Right renal pelvis (tissue), 4 donors: ENCODE measurements at places on chromosomes 12 and 14.

- DNase-seq, result no peak
Observed at GRCh38 chr12:29743801-29744200, 39.9 kb downstream of the TMTC1 start.

- DNase-seq, result no peak
Observed at GRCh38 chr14:67523764-67524633, 9.1 kb upstream of the PLEKHH1 start.

DNA sequence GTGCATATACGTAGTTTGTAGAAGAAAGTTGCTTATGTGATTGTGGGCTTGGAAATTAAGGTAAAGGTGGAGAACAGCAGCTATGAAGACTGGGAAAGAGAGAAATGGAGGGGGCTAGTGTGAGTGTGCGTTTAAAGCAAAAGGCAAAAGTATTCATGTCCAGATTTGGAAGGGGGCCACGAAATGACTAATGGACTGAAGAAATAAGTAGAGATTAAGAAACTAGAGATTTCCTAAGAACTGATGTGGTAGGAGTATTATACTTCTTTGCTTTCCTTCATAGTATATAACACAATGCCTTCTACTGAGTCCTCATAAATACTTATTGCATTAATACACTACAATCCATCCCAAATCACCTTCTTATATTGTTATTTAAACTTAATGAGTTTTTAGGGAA lies 298.6 kb upstream of the NOVA1 start:
- no peak for DNase-seq

DNA sequence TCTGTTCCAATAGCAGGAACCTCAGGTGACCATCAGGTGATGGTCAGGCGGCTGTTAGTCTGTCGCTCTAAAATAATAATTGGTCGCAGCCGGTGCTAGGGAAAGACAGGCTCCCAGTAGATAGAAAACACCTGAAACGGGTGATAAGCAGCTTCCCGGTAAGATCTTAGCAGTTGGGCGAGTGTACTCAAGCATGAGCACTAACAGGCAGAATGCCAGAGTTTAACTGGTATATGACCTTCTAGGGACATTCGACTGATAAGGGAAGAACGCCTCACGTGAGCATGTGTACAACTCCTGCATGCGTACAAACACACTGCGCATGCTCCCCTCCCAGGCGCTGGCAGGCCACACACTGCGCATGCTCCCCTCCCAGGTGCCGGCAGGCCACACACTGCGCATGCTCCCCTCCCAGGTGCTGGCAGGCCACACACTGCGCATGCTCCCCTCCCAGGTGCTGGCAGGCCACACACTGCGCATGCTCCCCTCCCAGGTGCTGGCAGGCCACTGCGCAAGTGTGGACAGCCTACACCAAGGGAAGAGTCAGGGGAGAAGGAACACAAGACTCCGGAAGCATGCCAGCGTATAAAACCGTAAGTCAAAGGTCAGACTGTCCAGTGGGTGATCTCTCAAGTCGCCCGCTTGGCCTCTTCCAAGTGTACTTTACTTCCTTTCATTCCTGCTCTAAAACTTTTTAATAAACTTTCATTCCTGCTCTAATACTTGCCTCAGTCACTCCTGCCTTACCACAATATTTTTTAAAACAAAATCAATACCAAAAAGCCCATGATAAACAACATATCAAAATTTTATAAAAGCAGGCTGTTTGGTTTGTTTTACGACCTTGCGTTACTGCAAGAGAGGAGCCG lies 24.5 kb downstream of the GPRC5D start:
- no peak for DNase-seq

DNA sequence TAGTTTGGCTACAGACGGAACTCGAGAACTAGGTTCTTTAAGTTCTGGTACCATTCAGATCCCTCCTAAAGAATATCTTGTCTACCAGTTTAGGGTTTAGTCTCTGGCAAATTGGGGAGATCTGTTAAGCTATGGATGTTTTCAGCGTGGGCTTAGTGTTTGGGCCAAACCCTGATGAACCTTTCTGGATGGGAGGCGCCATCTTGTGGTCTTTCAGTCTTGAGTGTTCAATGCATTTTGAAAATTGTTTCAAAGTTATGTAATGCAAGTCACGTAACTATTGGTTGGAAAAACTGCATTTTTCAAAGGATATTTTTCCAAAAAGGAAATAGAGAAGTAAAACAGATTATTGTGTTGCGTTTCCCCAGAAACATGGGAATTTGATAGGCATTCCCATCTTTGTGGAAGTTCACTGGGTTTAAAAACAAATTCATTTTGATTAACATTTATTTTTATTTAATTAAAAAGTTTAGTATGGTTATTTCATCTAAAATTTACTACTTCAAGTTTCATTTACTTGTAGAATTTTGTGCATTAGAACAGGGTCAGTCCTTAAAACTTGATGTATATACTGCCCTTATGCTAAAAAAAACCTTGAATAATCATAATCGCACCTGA lies 169.0 kb downstream of the PRIMA1 start:
- peak; percentile 36 for DNase-seq

DNA sequence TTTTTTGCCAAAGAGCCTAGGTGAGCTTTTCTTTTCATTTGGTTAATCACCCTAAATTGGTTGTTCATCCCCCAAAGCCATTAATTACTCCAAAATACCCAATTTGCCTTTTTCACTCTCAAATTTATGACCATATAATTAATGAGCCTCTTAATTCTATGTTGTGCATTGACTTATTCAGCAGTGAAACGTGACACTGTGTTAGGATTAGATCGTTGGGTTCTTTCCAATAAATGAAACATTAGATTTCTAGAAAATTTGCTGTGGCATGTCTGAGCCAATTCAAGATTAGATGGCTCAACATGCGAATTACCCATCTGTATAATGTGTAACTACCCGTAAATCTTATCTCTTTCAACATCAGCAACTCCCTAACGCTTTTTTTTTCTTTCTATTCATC lies 273.4 kb downstream of the BMP4 start:
- no peak for DNase-seq

- no peak for DNase-seq
Observed at GRCh38 chr14:69612014-69612782, 802 bp downstream of the SUSD6 start.

DNA sequence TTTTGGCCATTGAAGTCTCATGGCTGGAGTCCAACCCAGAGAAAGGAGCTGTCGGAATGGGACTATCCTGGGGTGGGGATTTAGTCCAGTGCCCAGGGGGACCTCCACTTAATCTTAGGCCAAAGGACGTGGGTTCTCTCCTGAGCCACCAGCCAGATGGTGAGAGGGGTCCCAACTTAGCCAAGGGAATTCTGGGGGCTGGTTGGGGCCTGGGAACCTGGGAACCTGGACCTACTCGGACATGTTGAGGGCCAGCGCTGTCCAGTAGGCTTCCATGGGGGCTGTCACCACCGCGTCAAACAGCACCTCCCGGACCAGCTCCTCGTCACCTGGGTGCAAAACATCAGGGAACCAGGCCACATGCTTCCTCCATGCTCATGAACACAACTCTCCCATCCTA lies 33.4 kb downstream of the LRTM2 start:
- DNase-seq, result no peak

DNA sequence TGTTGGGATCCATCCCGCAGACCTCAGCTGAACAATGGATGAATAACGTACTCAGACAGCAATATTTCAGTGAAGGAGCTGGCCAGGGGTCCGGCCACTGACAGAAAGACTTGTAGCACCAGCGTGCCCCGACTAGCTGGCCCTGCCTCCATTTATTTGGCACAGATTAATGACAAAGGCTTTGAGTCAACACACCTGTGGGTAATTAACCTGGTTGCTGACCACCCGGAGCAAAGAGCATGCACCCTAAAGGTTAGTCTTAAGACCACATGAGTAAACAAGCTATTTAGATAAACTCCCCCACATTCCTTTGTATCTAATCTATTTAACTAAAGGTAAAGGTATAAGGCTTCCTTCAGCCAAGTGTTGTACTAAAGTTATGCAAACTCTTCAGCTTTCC lies 868.6 kb downstream of the LRFN5 start:
- DNase-seq, result no peak

- no peak for DNase-seq
Observed at GRCh38 chr12:100862676-100863075, 68.1 kb downstream of the ANO4 start.

DNA sequence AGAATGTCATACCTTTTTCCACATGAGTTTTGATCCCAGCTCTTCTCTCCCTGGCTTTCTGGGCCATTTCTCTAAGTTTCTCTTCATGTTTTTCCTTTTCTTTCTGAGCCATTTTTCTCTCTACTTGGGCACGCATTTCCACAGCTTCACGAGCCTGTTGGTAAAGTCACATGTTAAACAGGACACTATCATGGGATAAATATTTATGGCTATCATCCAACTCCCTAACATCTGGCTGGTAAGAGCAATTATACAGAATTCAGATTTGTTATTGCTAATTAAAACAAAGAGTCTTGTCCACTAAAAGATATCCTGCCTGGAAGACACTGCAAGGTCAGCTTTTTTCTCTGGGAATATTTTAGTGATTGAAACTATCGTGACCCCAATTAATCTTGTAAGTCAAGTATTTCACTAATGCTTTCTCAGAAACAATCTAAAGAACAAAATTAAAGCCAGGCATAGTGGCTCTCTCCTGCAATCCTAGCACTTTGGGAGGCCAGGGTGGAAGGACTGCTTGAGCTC lies 23.1 kb downstream of the SLIRP start:
- DNase-seq, result no peak

DNA sequence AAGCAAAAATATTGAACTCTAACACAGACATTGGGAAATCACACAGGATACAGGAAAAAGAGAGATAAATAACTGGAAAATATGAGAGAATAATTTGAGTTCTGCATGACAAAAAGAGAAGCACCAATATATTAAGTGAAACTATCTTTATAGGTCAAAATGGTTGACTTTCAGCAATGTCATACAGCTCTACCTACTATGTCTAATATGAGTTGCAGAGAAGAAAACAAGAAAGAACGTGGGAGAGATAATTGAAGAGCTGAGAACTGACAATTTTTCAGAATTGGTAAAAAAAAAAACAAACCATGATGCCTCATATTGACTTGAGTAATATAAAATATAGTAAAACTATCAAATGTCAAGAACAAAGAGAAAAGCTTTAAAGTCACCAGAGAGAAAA lies 221.7 kb downstream of the BCL11B start:
- DNase-seq, result no peak

DNA sequence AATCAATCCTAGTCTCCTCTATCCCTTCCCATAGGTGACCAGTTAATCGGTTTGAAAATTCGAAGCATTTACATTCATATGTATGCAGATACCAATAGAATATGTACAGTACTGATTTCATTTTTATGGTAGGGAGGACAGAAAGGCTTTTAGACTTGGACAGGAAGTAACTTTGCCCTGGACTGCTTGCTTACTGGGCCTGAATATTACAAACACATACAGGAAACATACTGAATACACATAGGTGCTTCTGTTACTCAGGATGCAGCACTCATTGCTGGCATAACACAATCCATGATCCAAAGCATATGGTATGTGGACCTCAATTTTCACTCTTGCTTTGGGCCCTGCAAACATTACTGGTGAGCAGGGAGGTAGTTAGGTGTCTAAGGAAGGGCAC lies 71.1 kb downstream of the CATSPERB start:
- DNase-seq, result no peak

DNA sequence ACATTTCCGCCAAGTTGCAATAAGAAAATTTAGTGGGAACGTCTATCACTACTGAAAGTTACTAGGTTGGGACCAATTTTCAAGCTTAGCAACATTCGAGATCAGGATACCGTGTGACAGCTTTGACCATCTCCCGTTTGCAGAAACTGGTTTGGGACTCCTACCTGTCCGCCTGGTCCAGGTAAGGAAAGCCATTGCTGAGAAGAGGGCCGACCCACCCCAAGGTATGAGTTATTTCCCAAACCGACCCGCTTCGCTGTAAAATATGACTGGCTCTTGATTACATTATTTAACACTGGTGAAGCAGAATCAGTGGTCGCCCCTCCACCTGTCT lies 271 bp downstream of the DNAI7 start:
- DNase-seq, result peak; percentile 7

DNA sequence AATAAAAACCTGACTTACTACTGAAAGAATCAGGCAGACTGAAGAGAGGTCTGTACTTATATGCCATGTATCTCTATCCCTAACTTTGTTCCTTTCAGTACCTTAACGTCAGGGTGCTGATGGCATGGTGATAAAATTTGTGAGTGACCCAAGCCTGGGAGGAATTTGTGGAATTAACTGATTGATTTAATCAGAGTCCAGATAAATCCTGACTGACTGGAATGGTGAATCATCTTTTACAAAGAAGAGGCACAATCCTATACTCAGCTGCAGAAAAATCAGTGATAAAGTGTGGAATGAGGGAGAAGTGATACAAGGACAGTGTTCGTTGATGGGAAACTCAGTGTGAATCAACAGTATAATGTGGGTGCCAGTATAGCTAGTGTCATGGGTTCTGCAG lies 3.7 kb downstream of the TDG start:
- no peak for DNase-seq

DNA sequence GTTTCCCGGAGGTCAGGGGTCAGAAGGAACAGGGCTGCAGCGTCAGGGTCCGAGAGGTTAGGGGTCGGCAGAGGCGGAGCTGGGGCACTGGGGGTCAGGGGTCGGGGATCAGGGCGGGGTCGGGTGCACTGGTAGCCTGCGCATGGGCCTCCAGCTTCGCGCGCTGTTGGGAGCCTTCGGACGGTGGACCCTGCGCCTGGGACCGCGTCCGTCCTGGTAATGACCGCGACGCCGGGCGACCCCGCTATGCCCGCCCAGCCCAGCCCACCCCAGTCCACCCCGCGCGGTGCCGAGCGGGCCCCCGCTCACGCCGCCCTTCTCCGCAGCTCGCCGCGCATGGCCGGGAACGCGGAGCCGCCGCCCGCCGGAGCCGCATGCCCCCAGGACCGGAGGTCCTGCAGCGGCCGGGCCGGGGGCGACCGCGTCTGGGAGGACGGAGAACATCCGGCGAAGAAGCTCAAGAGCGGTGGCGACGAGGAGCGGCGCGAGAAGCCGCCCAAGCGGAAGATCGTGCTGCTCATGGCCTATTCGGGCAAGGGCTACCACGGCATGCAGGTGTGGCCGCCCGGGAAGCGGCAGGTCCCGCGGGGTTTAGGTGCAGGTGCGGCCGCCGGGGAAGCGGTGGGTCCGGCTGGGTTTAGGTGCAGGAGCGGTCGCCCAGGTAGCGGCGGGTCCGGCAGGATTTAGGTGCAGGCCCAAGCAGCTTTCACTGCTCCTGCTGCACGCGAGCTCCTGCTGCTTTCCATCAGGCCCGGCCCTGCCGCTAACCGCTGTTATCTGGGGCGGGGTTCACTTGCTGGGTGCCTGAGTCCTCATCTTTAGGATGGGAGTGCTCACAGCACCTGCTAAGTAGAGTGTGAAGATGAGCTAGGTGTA lies 743 bp downstream of the PUS1 start:
- no peak for DNase-seq

DNA sequence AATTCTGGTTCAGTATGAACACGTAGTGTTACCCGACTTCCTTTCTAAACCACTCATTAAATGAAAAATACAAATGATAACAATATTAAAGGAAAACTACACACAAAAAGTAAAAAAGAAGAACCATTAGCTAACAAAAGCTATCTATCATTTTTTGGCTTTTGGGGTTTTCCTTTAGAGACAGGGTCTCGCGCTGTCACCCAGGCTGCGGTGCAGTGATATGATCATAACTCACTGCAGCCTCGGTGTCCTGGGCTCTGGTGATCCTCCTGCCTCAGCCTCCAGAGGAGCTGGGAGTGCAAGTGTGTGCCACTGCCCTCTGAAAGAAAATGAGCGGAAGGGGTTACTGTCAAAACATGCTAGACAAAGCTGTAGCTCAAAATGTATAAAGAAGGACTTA lies 238.2 kb upstream of the AVPR1A start:
- no peak for DNase-seq
